ENCODE measurements at places on chromosomes 7 and 10. TPM values are rescaled to one million over a fixed set of nuclear protein-coding genes. Genes with fewer than 3 reads are reported as not detected.

- peak; percentile 80 for DNase-seq
These were observed 96.1 kb downstream of the SH3PXD2A start for GRCh38 chr10:103759100-103759781.

Gene CAMK2B
- total RNA-seq: 0.63 TPM

Gene TMEM236
- 0.06 TPM for total RNA-seq

Gene BLNK
- not detected for total RNA-seq

Gene METTL27
- not detected for total RNA-seq
